Activated CD4-positive, alpha-beta T cell treated with anti-CD3 and anti-CD28 coated beads for 36 hours (primary cell): ENCODE measurements at places on chromosomes 16 and 17. TPM values are rescaled to one million over a fixed set of nuclear protein-coding genes. Genes with fewer than 3 reads are reported as not detected.

GRCh38 chr17:49920030-49920769, 48.8 kb upstream of the DLX4 start:
- peaks cover 15% of the 10 kb centered on the region for H3K27me3 ChIP-seq
- no peaks in the 10 kb centered on the region for H3K36me3 ChIP-seq
- no peak overlapping the region for H3K4me3 ChIP-seq
- DNase-seq = no peak
- H3K4me1 ChIP-seq = no peaks in the 10 kb centered on the region

GRCh38 chr17:11318207-11318606, 77.2 kb downstream of the SHISA6 start:
- H3K27ac ChIP-seq = no peak overlapping the region
- DNase-seq = no peak
- H3K36me3 ChIP-seq = no peaks in the 10 kb centered on the region

DNA sequence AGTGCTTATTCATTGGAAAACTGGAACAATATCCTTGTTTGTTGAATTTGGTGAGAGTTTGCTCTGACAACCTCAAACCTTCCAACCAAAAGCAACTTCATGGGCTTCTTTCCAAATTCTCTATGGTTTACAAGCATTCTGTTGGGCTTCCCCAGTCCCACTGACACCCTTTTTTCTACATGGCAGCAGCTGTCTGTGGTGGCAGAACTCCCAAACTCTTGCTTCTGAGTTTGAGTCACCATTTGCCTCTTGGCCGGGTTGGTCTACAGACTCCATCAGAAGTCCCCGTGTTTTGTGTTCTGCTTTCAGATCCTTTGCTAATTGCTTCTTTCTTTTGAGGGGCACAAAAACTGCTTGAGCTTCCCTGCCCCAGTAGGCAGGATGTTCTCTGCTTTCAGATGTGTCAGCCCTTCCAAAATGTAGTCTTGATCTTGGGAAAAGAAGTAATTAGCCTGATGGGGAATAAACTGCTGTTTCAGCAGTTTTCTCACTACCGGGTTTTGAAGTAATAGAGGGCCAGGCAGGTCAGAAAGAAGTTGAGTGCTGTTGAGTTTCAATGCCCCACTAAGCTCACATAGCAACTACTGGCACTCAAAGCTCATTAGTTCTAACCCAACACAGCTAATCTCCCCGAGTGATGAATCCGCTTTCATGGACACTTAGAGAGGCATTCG, 80.7 kb downstream of the HS3ST3A1 start:
- H3K36me3 ChIP-seq = no peaks in the 10 kb centered on the region
- no peak overlapping the region for H3K27ac ChIP-seq
- H3K4me1 ChIP-seq = no peaks in the 10 kb centered on the region
- no peak for DNase-seq
- H3K27me3 ChIP-seq = peaks cover 4% of the 10 kb centered on the region

- no peaks in the 10 kb centered on the region for H3K27me3 ChIP-seq
- H3K4me1 ChIP-seq = peaks cover 44% of the 10 kb centered on the region
- H3K4me3 ChIP-seq = no peak overlapping the region
- no peak for DNase-seq
Measured at GRCh38 chr16:23511731-23512130, 1.4 kb upstream of the GGA2 start.

DNA sequence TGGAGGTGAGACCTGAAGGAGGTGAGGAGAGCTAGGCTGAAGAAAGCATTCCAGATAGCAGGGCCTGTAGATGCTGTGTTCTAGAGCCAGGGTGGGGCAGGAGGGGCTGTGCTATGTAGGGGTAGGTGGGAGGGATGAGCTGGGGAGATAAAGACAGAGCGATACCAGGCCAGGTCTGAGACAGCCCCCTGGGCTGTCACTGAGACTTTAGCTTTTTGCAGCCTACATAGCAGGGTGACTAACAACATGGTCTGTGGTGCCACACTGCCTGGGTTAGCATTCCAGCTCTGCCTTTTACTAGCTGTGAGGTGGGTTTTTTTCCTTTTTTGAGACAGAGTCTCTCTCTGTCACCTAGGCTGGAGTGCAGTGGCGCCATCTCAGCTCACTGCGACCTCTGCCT, 14.3 kb downstream of the NUP85 start:
- no peak overlapping the region for H3K4me3 ChIP-seq
- no peak overlapping the region for H3K27ac ChIP-seq
- H3K36me3 ChIP-seq = peaks cover 49% of the 10 kb centered on the region
- no peaks in the 10 kb centered on the region for H3K27me3 ChIP-seq
- DNase-seq = no peak

- no peak overlapping the region for H3K4me3 ChIP-seq
- no peak for DNase-seq
- no peaks in the 10 kb centered on the region for H3K36me3 ChIP-seq
- no peaks in the 10 kb centered on the region for H3K4me1 ChIP-seq
Measured at GRCh38 chr16:26433807-26434206, 632.9 kb upstream of the C16orf82 start.

DNA sequence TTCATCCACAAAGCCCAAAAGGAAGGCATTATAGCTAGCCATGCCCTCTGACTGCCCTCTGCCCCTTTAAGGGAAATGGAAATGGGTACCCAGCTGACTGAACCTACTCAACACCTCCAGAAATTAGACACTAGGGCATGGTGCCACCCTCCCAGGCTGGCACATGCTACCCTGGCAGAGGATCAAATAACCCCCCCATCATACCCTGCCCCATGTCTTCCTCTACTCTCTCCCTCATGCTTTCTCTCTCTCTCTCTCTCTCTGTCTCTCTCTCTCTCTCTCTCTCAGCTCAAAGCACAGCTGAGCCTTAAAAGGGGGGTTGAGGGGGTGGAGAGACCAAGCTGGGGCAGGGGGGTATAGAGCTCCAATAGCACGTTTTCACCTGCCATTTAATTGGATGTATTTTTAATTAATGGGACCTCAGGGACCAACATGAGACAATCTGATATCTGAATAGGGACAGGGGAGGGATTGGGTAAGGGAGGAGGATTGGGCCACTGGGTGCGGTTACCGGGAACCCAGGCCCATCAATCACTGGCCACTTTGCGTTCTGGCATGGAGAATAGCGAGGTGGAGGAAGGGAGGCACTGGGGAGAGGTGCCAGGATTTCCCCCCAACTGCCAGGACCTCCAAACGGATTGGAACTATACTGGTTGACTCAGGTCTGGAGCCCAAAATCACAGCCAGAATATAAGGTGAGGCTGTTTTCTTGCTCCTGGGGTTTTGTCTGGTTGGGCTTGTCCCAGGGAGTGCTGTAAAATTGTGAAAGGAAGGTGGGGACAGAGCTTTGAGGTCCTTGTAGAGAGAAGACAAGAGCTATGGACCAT, 57.8 kb downstream of the NEUROD2 start:
- H3K27me3 ChIP-seq = no peaks in the 10 kb centered on the region
- no peak for DNase-seq
- no peaks in the 10 kb centered on the region for H3K4me1 ChIP-seq
- no peak overlapping the region for H3K4me3 ChIP-seq
- H3K36me3 ChIP-seq = peaks cover 23% of the 10 kb centered on the region

DNA sequence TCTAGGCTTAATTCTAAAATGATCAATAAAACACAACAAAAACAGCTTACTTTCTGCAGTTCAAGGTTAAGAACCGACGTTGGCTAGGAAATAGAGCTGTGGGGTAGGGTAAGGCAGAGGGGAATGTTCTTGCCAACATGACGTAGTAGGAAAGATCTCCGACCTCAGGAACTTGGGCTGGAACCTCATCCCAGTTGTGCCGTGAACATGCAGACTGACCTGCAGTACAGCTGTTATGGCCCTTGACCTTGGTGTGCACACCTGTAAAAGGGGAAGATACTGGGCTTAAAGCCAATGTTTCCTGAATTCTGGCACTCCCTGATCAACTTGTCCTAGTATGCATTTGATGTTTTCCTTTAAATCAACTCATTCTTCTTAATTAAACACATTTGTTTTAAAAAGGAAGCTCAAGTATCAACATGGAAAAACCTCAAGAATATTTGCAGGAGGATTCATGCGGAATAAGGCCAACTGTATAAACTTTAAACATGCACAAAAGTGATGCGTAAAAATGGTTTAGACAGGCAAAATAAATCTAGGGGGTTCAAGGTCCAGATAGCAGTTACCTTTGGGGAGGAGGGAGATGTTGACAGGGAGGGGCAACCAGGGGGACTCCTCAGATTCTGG, 14.2 kb upstream of the SLC6A2 start:
- H3K27me3 ChIP-seq = peaks cover 2% of the 10 kb centered on the region
- no peak overlapping the region for H3K27ac ChIP-seq

DNA sequence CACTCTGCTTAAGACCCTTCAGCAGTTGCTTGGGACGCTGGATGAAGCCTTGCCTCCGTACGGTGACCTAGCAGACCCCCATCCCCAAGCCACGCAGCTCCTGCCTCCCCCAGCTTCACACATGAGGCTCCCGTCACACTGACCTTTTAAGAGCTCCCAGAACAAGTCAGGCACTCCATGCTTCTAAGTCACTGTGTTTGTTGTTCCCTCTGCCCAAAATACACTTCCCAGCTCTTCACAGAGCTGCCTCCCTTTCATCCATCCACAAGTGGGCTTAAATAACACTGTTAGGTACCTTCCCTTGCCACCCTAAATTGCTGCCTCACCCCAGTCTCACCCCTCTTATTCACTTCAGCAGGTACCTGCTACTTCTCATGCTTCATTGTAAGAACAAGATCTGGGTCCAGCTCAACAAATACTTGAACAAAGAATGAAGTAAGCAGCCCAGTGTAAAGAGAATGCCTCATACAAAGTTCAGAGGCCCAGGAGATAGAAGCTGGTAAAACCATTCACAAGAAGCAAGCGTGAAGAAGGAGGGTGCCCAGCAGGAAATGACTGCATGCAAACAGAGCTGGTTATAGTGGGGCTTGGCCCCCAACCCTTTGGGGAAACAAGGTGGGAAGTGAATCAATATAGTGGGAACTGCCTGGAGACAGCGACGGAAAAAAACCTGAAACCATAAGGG, 5.8 kb downstream of the ZC3H7A start:
- H3K27me3 ChIP-seq = no peaks in the 10 kb centered on the region
- peaks cover 46% of the 10 kb centered on the region for H3K36me3 ChIP-seq
- H3K4me1 ChIP-seq = peaks cover 84% of the 10 kb centered on the region
- no peak for DNase-seq
- H3K27ac ChIP-seq = peak overlapping the region; percentile 65

- H3K27me3 ChIP-seq = no peaks in the 10 kb centered on the region
- H3K4me3 ChIP-seq = no peak overlapping the region
- no peak for DNase-seq
- H3K4me1 ChIP-seq = no peaks in the 10 kb centered on the region
Measured at GRCh38 chr17:9408381-9408780, 167.2 kb downstream of the STX8 start.

- no peak overlapping the region for H3K4me3 ChIP-seq
- peaks cover 24% of the 10 kb centered on the region for H3K4me1 ChIP-seq
- no peak overlapping the region for H3K27ac ChIP-seq
- DNase-seq = no peak
- peaks cover 3% of the 10 kb centered on the region for H3K27me3 ChIP-seq
Measured at GRCh38 chr17:10130263-10130662, 68.1 kb downstream of the GAS7 start.

- H3K36me3 ChIP-seq = no peaks in the 10 kb centered on the region
- no peak overlapping the region for H3K27ac ChIP-seq
Measured at GRCh38 chr17:64327201-64327930, 63.3 kb downstream of the PECAM1 start.

GRCh38 chr16:85561248-85562092, 51.7 kb upstream of the GSE1 start:
- H3K4me1 ChIP-seq = peaks cover 36% of the 10 kb centered on the region
- no peaks in the 10 kb centered on the region for H3K36me3 ChIP-seq
- H3K27ac ChIP-seq = no peak overlapping the region
- H3K27me3 ChIP-seq = no peaks in the 10 kb centered on the region

The CLEC3A gene
- not detected for total RNA-seq

DNA sequence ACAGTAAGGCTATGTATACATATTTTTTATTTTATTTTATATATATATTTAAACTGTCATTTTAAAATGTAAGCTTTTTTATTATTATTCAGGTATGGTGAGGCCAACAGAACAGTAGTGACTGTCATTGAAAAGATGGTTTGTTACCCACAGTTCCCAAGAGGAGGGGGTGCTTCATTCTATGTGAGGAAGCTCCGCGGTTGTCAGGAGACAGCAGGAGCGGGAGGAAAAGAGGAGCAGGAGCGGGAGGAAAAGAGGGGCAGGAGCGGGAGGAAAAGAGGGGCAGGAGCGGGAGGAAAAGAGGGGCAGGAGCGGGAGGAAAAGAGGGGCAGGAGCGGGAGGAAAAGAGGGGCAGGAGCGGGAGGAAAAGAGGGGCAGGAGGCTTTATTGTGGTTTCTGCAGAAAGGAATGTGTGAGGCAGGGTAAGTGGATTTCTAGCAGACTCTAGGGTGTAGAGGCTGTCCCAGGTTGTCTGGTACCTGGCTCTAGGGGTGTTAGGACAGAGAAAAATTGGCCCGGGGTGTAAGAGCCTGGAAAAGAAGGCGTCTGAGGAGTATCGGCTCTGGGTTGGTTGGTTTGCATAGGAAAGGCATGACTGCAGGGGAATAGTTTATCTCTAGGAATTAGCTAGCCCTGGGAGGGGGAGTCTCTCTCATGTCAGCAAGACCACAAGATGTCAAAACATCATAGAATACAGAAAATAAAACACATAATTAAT, 64.0 kb downstream of the GP2 start:
- peaks cover 6% of the 10 kb centered on the region for H3K27me3 ChIP-seq
- no peaks in the 10 kb centered on the region for H3K4me1 ChIP-seq
- no peak for DNase-seq
- no peak overlapping the region for H3K27ac ChIP-seq
- no peak overlapping the region for H3K4me3 ChIP-seq

- H3K27me3 ChIP-seq = peaks cover 3% of the 10 kb centered on the region
- no peak for DNase-seq
- H3K36me3 ChIP-seq = no peaks in the 10 kb centered on the region
- no peaks in the 10 kb centered on the region for H3K4me1 ChIP-seq
Measured at GRCh38 chr16:72311426-72311825, 139.5 kb upstream of the PMFBP1 start.

DNA sequence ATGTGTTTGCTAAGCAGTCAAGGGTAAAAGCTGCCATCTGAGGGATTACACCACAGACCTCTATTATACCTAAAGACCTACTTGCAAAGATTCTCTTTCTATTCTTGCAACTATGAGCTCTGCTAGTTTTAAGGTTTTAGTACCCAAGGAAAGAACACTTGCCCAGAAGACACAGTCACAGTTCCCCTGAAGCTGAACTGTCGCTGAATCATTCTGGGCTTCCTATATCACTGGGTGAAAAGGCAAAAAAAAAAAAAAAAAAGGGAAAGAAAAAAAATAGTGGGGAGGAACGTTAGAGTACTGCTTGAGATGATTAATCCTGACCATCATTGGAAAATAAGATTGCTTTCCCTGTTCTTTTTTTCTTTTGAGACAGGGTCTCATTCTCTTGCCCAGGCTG, 37.9 kb downstream of the LYRM1 start:
- peaks cover 1% of the 10 kb centered on the region for H3K27me3 ChIP-seq
- DNase-seq = peak; percentile 48
- no peaks in the 10 kb centered on the region for H3K36me3 ChIP-seq
- no peak overlapping the region for H3K4me3 ChIP-seq
- H3K27ac ChIP-seq = peak overlapping the region; percentile 72

- H3K4me3 ChIP-seq = no peak overlapping the region
- H3K36me3 ChIP-seq = no peaks in the 10 kb centered on the region
- no peak overlapping the region for H3K27ac ChIP-seq
- no peak for DNase-seq
Measured at GRCh38 chr16:71540-72401, 660 bp downstream of the RHBDF1 start.
